ENCODE measurements at places on chromosomes 4 and X.

GRCh38 chrX:132125906-132126305, 1.9 kb downstream of the FRMD7 start:
- DNase-seq, result no peak

DNA sequence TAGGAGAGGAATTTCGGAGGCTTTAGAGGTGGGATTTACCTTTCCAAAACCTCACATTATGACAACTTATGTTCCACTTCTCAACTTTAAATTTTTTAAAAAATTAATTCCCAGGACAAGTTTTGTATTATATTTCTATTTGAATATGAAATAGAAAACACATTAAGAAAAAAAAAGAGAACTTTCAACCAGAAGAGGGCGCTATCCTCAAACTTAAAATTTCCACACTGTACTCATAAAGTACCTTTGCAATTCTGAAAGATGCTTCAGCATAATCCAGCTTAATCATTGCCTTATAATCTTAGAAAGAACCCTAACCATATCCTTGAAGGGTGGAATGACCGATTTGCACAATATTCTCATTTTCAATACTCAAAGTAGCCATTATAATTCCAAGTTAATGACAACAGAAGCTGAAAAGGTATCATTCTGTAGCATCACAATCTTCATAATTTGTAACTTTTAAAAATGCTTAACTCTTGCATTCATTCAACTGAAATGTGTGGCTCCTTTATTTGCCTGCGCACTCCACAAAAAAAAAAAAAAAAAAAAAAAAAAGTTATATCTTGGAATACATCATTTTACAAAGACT, 158.0 kb downstream of the KCNIP4 start:
- DNase-seq, result no peak

GRCh38 chr4:101961144-101961543, 170.6 kb downstream of the BANK1 start:
- no peak for DNase-seq

DNA sequence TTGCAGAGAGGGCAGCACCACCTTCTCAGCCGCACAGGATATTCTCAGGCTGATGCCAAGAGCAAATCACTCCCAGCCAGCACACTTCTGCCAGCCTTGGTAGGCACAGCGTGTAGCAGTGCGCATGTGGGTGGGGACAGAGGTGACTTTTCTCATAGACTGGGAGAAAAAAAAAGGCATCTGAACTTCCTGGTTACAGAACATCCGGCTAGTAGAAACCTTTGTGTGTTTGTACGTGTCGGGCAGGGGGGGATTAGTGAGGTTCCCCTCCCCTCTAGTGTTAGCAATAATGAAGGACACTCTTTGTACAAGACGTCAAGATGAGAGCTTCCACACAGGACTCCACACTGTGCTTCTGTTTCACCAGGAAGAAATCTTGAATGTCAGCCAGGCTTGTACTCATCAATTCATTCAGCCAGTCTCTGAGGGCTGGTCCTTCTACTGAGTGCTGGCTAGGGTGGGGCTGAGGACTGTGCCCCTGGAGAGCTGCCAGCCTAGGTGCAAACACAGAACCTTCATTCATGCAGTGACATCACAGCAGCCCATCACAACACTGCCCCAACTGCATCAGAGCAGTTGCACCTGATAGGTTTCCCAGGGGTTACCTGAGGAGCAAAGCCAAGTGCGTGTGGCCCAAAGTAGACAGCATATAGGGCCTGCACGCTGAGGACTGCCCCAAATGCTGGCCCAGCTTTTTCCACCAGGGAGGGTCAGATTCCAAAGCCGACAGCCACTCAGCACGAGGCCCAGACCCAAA, 34.7 kb downstream of the SLC25A5 start:
- peak; percentile 33 for DNase-seq

- no peak for DNase-seq
Observed at GRCh38 chr4:7299908-7300710, 107.8 kb downstream of the SORCS2 start.

- no peak for DNase-seq
Observed at GRCh38 chr4:163582703-163583102, 88.2 kb downstream of the TMA16 start.

- DNase-seq, result no peak
Observed at GRCh38 chr4:498328-498904, 540 bp downstream of the ZNF721 start.

DNA sequence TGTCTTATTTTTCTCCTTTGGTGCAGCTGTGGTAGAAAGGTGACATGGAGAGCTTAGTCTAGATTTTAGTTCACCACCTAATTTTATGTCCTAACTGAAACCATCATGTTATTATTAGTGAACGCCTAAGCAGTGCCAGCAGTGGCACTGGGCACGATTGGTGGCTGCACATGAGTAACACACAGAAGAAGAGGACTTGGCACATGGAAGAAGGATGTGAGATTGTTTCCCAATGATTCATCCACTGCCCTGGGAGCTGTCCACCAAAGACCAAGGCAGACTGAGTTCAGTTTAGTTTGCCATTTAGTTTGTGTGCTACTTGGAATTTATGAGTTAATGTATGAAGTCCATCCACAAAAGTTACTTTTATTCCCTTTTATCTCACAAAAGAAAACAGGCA, 68.1 kb upstream of the NAP1L5 start:
- DNase-seq, result no peak

DNA sequence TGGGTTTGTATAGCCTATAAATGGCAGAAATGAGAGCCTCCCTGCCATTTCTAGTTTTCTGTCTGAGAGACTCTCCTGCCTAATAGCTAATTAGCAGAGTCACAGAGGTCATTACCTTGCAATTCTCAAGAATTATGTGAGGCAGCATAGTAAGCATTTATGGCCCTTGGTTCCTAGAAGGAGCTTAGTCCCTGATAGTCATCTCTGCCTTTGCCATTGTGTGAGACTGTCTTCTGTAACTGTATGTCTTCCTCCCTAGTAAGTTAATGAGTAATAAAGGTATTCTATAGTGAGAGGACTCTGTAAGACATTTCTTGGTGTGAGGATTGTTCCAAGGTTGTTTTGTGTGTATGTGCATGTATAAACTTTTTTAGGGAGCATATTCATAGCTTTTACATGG, 108.7 kb downstream of the AR start:
- DNase-seq, result no peak

- no peak for DNase-seq
Observed at GRCh38 chr4:30126351-30126750, 593.8 kb upstream of the PCDH7 start.

GRCh38 chr4:83449009-83449408, 6.6 kb downstream of the HELQ start:
- no peak for DNase-seq

GRCh38 chr4:163350672-163351071, 7.0 kb downstream of the NPY5R start:
- DNase-seq, result no peak

DNA sequence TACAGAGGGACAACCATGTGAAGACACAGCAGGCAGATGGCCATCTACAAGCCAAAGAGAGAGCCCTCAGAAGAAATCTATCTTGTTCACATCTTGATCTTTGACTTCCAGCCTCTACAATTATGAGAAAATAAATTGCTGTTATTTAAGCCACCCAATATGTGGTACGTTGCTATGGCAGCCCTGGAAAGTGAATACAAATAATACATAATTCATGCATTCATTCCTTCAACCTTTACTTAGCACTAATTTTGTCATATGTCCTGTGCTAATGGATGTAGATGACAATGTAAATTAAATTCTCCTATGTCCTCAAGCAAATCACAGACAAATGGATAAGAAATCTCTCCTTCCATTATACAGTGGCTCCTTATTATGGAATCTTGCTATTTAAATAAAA, 361.6 kb downstream of the PACRGL start:
- DNase-seq, result no peak

DNA sequence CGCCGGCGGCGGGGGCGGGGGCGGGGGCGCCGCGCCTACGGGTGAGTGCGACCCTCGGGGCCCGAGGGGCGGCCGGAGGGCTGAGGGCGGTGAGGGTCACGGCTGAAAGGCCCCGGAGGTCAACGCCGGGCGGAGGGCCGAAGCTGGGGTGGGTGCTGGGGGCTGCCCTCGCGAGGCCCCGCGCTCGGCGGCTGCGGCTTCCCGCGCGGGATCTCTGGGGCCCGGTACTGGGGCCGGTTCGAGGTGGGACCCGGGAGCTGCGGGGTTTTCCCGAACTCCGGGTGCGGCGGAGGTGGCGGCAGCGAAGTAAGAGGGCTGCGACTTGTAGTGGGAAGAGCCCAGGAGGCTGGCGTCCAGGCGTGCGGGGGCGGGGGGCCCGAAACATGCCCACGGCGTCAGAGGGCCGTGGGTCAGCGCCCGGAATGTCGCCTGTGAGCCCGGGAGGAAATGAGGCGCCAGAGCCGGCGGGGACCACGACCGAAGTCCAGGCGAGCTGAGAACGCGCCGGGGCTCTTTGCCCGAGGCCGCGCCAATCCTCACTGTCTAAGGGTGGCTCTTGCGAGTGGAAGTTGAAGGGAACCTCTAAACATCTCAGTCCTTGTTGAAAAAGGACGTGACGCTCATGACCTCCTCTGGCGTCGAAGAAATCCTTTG, 407 bp downstream of the IL13RA1 start:
- DNase-seq, result no peak

DNA sequence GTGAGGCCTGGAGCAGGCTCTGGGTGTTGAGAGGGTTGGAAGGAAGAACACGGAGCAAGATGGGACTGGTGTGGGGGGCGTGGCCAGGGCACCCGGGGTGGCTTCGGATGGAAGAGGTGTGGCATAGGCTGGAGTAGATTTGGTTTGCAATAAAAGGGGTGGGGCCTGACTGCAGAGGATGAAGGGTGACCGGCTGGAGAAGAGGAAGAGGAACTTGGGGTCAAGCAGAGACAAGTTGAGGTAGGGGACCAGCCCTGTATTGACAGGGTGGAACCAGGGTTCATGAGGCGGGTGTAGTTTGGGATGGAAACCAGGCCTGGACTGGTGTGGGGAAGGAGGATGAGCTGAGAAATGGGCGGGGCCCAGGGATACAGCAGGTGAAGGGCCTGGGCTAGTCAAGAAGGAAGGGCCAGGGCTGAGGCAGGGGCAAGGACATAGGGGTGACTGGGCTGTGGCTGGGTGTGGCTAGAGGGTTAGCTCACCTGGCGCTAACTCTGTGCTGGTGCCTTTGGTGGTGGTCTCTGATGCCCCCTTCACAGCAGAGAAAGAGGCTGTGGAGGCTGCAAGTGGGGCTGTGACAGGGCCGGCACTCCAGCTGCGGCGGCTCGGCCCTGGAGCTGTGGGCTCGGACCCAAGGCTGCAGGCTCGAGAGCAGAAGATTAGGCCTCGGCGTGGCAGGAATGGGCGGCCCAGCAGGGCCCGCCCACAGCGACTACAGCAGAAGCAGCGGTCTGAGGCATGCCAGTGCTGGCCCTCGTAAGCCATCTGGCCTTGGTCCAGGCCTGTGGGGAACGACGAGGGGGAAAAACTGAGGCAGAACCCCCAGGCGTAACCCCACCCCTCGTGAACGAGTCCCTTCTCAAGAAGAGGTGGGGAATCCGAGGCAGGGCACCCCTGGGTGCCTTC, 5.0 kb downstream of the PLP2 start:
- DNase-seq, result peak; percentile 59

DNA sequence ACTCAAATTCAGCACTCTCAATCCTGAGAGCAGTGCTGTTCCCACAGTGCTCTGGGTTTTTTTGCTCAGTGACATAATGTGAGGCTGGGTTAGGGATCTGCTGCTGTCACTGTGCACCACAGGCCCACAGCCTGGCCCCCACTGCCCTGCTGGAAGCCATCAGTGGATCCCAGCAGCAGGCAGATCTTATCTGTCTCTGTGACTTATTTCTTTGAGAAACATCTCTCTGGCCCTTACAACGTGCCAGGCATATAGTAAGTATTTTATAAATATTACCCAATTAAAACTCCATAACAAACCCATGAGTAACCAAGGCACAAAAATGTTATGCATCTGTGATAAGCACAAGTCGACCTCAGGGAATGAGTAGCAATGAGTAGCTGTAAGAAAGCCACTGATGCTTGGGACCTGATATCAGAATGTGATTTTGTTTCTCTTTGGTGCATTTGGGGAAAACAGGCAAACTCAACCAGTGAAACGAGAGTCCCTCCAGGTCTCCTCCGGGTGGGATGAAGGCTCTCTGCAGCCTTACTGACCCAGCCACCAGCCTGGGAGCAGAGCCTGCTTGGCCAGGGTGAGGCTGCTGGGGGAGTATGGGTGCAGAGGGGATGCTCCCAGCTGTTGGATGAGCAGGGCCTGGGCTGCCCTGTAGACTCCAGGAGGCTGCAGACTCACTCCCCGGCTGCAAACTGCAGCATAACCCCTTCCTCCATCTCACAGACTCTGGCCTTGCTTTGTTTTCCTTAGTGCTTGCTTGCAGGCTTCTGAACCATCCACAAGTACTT, 172.7 kb upstream of the LNX1 start:
- no peak for DNase-seq
